Activated naive CD4-positive, alpha-beta T cell (primary cell): ENCODE measurements at places on chromosomes 5 and 9.

- no peak for DNase-seq
Measured at GRCh38 chr9:13688223-13688989, 408.9 kb upstream of the MPDZ start.

- no peak for DNase-seq
Measured at GRCh38 chr5:176553260-176554085, 4.3 kb downstream of the CDHR2 start.

DNA sequence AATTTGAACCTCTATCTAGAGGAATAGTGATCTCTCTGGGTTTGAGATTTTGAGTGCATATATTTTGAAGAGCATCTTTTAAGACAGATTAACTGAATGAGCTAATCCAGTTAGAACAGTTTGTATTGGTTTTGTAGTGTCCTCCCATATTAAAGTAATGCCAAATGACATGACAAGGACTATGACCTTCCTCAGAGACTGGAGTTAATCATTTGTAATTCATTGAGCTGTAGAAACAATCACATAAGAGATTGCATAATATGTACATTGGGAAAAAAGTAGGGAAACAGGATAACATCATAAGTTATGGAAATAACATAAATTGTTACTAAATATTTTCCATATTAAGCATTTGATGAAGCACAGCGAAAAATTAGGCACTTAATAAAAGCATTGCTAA lies 45.8 kb upstream of the PRDM9 start:
- no peak for DNase-seq

DNA sequence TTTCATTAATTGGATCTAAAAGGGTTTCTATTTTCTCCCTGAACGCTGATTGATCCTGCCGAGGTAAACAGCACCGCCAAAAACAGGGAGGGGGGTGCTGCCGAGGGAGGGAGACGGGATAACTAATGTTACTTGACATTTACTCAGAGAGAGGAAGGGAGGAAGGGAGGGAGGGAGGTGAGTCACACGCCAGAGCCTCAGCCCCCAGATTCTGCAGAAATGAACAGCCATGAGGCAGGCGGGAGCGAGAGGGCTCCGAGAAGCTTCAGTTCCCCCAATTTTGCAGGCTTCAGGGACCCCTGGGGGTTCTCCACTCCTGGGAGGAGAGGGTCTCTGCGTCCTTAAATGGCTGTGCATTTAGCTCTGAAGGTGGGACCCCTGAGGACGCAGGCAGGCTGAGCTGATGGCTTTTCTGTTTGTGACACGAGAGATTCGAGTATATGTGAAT lies 59.1 kb upstream of the IER5L start:
- DNase-seq = peak; percentile 36

- no peak for DNase-seq
Measured at GRCh38 chr9:120306561-120306960, 273.4 kb downstream of the CDK5RAP2 start.

GRCh38 chr9:124621371-124622328 lies 114.5 kb upstream of the NR5A1 start:
- no peak for DNase-seq

DNA sequence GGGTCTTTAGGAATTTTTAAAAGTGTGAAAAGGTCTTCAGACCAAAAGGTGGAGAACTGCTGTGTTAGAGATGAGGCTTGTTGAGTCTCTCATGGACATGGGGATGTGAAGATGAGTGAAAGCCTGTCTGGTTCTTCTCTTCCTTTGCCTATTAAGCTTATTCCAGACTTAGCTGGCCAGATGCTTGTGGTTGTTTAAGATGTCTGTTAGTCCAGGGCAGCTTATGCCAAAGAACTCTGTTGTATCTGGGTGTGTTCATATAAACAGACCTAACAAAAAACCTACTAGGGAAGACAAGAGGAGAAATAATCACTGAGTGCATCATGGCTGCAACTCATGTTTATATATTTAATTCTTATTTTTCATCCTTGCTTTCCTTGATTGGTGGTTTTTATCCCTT lies 57.5 kb upstream of the NCS1 start:
- no peak for DNase-seq

- no peak for DNase-seq
Measured at GRCh38 chr5:142314109-142314508, 10.7 kb downstream of the SPRY4 start.

DNA sequence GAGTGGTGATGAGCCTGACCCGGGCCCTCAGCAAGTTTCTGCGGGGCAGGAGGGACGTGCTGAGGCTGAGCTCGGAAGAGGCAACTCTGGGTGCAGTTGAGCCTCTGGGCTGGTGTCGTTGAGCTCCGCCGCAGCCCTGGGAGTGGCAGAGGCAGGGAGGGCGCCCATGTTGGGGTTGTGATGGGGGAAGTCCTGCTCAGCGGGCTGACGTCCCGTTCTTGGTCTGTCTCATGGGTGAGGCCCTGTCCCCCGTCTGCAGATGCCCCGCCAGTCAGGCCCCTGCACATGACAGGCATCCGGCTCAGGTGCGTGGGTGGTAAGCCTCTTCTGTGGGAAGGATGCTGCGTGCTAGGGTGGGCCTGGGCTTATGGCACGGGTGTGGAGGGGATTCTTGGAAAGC lies 64.3 kb downstream of the RXRA start:
- DNase-seq = peak; percentile 33

GRCh38 chr9:123952641-123953495 lies 22.9 kb upstream of the DENND1A start:
- DNase-seq = no peak

DNA sequence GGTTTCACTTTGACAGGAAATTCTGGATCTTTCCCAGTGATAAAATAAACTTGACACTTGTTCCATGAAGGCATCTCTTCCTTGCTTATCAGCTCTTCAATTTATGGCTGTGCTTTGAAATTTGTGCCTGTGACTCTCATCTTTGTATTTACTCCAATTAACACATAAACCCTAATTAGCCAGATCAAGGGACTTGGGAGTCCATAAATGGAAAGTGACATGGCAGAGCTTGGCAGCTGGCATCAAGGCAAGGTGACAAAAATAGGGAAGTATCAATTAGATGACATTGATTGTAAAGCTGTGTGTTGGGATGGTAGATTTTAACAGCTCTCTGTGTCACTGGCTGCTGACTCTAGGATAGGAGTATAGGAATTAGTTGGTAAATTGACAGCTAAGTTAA lies 133.9 kb downstream of the PBX3 start:
- DNase-seq = no peak

DNA sequence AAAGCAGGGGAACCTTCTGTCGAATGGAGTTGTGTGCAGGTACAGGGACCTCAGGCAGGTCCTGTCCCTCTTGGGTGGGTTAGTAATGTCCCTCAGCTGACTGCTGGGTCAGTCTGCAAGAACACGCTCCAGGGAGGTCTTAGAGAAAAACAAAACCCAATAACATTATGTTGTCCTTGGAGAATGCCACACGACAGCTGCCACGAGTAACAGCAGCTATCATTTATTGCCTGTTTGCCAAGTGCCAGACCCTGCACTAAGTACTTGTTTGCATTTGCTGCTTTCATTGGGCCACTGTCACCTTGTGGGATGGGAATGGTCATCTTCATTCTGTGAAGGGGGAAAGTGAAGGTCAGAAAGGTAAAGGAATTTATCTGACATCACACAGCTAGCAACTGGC lies 310.3 kb downstream of the SLIT3 start:
- DNase-seq = no peak

DNA sequence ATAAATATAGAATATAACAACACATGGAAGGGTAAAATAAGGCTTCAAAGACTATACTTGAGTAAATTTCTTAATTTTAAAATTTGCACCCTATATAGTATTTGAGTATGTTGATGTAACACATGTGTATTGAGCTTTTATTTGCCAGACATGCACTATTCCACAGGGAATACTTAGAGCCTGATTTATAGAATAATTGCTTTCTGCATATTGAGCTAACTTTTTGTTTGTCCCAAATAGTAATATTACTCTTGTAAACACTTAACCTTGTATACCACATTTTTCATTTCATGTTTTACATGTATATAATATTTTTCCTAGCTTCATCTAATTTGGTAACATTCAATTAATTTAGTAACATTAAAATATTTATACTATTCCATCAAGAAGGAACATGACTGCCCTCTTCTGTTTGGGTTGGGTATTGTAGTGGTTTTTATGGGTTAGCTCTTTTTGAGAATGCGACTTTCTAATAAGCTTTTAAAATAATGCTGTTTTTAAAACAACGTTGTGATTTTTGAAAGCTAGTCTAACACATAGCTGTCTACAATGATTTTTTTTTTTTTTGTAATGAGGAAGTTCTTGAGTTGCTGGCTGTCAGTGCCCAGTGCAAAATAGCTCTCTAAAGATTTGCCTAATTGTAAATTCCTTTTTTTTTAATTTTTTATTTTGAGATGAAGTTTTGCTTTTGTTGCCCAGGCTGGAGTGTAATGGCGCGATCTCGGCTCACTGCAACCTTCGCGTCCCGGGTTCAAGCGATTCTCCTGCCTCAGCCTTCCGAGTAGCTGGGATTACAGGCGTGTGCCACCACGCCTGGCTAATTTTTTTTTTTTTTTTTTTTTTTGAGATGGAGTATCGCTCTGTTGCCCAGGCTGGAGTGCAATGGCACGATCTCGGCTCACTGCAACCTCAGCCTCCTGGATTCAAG lies 4.8 kb downstream of the SUB1 start:
- no peak for DNase-seq

- DNase-seq = no peak
Measured at GRCh38 chr5:10825897-10826644, 65.0 kb upstream of the DAP start.

DNA sequence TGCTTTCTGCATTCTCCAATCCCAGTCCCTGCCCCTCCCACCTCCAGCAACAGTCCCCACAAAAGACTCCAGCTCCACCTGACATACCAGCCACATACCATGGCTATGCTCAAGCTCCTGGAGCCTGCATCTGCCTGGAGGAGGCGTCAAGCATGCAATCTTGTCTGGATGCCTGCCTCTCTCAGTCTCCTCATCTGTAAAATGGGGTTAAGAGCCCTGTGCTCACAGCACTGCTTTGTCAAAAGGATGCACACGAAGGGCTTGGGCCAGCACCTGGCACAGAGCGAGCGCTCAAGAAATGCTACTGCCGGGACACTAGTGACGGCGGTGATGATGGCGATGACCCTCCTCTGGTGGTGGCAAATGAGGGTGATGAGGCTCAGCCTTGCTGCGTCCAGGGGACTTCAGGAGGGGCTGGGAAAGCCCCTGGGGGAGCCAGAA lies 202.9 kb upstream of the IER5L start:
- no peak for DNase-seq

DNA sequence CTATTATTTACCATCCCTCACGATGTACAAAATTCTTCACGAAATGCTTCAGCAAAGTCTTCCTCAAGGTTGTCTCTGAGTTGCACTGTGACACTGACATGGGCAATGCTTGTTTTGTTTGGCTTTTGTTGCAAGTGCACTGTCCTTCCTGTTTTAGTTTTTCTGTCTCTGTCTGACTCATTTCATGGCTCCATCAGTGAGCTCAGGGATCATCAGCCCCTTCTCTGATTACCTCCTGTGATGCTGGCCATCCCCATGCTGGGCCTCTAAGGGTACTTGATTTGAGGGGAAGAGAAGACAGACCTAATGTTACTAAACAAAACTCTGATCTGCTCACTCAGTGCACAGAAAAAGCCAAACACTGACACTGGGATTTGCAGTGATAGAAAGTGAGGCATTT lies 37.6 kb upstream of the STX17 start:
- no peak for DNase-seq

DNA sequence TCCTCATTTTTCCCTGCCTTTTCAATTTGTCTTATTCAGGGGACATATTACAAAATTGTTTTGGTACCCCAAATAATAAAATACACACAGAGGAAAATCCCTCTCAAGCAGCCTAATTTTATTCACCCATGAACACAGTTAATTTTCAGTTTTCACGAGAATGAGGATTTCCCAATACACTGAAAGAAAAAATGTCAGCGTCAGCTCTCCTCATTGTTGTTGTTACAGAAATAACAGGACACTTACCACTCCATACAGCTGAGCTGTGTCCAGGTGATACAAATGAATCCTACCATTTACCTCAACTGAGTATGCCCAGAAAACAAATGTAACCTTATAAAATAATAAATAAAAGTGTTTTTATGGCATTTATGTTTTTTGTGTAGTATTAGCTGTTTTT lies 144.6 kb upstream of the PCA3 start:
- no peak for DNase-seq

DNA sequence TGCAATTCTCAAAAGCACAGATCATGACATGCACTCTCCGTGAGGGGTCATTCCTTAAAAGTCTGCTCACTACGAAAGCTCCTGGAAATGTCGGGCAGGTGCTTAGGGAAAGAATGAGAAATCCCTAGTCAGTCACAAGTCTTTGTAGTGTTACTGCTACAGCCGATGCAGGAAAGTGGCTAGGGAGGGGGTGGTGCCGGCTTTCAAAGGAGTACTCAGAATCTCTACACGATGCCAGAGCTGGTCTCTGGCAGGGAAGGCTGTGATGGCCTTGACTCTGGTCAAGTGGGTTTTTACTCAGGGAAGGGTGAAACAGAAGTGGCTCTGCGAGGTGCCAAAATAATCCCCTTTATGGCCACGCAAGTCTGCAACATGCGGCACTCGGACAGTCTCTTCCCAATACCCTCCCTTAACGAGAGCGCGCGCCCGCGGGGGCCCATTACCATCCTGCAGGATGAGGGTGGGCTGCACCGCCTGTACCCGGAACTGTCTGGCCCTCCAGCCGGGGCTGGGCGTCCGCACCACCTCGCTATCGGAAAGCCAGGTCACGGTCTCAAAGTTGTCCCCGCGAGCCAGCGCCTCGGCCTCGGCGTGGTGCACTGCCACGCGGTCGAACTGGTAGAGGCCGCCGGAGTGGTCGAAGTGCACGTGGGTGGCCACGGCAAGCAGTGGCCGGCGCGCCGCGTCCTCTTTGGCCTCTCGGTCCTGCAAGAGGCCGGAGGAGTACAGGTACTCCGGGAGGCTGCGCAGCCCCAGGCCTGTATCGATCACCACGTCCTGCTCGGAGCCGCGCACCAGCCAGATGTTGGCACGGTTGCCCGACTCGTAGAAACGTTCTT lies 956 bp downstream of the MBLAC2 start:
- peak; percentile 49 for DNase-seq

- DNase-seq = no peak
Measured at GRCh38 chr9:135774794-135775525, 73.0 kb downstream of the KCNT1 start.

DNA sequence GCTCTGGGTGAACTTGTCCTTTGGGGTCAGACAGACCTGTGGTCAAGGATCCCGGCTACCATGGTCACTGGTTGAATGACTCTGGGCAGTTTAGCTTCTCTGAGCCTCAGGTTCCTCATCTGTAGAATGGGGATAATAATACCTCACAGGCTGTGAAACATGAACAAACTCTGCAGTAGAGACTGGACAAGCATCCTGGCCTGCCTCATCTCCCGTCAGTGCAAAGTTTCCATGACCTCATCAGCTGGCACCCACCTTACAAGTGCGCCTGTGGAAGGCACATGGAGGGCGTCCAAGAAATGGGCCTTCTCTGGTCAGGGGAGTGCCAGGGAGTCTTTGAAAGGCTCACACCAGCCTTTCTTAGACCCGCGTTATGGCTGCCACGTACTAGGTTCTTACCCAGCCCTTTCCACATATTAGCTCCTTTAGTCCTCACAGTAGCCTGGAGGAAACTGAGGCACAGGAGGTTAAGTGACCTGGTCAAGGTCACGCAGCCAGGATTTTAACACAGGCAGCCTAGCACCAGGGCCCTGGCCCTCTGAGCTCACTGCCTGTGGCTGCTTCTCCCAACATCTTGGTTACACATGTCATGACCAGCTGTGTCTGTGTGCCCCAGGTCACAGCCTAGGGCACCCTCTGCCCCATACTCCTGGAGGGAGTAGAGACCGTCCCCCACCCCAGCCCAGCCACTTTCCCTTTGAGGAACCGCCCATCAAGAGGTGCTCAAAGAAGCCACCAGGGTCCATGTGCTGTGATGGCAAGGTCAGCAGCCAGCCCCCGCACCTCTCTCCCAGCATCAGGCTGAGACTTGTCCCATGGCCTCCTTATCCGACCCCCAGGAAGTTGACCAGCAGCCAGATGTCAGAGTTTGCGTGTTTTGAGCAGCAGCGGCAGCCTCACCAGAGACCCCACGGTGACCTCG lies 39.4 kb upstream of the RPL26L1 start:
- no peak for DNase-seq
